ENCODE measurements at places on chromosomes 13 and 19.

GRCh38 chr13:84400706-84401105 lies 518.4 kb upstream of the SLITRK1 start:
- H3K36me3 ChIP-seq = no peaks in the 10 kb centered on the region
- no peak for DNase-seq
- no peak overlapping the region for H3K4me3 ChIP-seq

DNA sequence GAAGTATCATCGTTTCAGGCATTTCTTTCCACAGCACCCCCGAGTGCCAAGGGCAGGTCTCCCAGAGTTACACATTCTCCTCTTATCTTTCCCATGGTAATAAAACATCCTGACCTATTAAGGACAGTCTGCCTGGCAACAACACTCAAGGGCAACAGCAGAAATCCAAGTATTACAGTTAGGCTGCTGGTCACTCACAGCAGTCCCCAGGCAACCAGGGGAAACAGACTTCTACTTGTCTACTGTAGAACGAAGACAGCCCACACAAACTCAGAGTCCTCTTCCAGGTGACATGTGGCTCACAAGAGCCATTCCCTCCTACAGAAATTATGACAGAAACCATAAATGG lies 24.3 kb downstream of the RCBTB1 start:
- no peak for DNase-seq
- peaks cover 2% of the 10 kb centered on the region for H3K4me1 ChIP-seq
- H3K27me3 ChIP-seq = no peaks in the 10 kb centered on the region
- no peak overlapping the region for H3K4me3 ChIP-seq
- no peak overlapping the region for H3K27ac ChIP-seq
- peaks cover 33% of the 10 kb centered on the region for H3K36me3 ChIP-seq

DNA sequence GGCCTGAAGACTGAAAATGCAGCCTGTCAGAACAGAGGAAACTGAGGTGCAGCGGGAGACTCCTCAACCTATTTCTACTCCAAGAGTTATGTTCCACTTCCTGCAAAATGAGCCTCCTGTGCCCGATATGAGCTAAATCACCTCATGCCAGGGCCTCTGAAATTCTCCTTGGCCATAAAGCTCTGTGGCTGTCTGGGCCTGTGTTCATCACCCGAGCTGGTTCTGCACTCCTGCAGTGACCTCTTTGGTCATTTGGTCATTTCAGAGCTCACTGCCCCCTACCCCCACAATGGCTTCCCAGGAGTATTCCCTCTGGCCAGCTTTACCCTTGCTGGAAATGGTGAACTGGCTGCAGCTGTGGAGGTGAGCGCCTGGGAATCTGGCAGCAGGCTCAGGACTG lies 51.7 kb upstream of the SERPINE3 start:
- H3K27me3 ChIP-seq = no peaks in the 10 kb centered on the region
- H3K4me1 ChIP-seq = no peaks in the 10 kb centered on the region
- no peaks in the 10 kb centered on the region for H3K36me3 ChIP-seq
- H3K27ac ChIP-seq = no peak overlapping the region
- DNase-seq = no peak

DNA sequence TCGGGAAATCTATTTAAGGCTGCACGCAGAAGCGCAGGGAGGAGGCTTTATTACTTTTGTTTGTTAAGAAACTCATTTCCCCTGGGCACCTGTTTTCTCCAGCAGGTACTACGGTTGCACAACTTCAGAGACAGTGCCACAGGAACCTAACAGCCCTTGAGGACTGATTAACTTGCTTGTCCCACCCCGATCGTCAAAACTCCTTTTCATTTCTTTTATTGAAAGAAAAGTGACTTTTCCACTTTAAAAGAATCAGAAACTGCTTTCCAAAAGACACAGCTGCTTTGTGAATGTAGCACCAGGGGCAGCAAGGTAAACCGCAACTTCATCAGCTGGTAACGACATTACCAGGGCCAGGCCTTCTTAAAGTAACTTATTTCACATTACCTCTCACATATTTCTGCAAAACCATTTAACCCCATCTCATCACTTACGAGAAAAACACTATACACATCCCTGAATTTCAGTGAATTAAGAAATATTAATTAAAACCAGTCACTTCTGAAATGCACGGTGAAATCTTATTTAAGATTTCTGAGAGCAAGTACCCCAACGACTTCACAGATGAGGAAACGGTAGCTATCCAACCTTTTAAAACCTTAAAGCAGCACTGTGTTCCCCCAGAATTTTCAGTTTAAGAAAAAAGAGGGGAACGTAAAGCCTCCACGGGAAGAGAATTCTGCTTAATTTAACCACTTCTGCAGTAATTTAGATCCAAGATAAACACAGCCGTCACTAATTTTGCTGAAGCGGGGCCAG lies 1.4 kb downstream of the ANKRD10 start:
- H3K27ac ChIP-seq = peak overlapping the region; percentile 97
- DNase-seq = no peak
- H3K4me1 ChIP-seq = peaks cover 61% of the 10 kb centered on the region
- H3K36me3 ChIP-seq = peaks cover 11% of the 10 kb centered on the region

DNA sequence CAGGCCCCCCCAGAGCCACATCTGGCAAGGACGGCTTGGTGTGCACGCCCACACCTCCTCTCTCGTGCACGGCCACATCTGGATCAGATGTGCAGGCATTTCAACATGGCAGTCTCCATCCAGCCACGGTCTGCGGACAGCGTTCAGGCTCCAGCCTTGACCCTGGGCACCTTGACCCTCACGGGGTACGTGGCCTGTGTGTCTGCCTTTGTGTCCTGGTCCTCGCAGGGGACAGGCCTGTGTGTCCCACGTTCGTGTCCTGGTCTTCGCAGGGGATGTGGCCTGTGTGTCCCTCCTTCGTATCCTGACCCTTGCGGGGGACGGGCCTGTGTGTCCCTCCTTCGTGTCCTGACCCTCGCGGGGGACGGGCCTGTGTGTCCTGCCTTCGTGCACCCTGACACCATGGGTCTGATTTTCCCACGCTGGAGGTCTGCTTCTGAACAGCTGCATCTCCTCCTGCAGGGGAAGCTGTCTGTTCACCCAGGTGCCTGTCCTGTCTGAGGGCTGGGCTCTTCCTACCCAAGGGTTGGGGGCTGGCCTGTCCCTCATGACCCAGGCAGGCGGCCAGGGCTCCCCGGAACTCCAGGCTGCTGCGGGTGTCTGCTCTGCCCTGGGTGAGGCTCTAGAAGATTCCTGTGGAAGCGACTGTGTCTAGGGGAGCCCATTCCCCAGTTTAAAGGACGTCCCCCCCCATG lies 25.3 kb downstream of the RASA3 start:
- H3K36me3 ChIP-seq = no peaks in the 10 kb centered on the region
- peaks cover 19% of the 10 kb centered on the region for H3K4me1 ChIP-seq
- H3K27ac ChIP-seq = no peak overlapping the region
- no peak overlapping the region for H3K4me3 ChIP-seq
- DNase-seq = peak; percentile 59
- no peaks in the 10 kb centered on the region for H3K27me3 ChIP-seq

DNA sequence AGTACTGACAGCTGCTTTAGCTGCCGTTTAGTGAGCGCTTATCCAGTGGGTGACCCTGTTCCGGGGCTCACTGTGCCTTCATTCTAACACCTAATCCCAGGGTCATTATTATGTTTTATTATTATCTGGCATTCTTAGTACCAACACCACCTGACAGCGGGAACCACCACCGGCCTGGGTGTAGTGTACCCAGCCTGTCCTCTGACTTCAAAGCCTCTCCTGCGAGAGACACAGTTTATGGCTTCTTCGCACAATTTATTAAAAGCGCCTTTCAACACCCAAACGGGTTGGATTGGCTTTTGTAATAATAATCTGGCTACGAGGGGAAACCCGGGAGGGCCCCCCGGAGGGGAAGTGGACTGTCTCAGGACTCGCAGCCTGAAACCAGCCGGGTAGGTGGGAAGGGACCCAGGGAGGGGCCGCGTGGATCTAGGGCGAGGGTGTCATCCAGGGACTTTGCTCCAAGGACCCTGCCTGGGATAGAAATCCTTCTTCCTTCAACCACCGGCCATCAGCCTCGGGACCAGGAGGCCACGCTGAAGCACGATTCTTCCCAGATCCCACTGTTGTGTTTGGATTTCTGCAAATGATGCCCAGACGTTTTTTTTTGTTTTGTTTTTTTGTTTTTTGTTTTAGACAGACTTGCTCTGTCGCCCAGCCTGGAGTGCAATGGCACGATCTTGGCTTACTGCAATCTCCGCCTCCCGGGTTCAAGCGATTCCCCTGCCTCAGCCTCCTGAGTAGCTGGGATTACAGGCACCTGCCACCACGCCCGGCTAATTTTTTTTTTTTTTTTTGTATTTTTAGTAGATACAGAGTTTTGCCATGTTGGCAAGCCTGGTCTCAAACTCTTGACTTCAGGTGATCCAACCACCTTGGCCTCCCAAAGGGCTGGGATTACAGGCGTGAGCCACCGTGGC lies 1.6 kb upstream of the ZBTB7A start:
- H3K27ac ChIP-seq = peak overlapping the region; percentile 97
- peaks cover 27% of the 10 kb centered on the region for H3K4me1 ChIP-seq
- no peaks in the 10 kb centered on the region for H3K36me3 ChIP-seq
- no peak for DNase-seq

DNA sequence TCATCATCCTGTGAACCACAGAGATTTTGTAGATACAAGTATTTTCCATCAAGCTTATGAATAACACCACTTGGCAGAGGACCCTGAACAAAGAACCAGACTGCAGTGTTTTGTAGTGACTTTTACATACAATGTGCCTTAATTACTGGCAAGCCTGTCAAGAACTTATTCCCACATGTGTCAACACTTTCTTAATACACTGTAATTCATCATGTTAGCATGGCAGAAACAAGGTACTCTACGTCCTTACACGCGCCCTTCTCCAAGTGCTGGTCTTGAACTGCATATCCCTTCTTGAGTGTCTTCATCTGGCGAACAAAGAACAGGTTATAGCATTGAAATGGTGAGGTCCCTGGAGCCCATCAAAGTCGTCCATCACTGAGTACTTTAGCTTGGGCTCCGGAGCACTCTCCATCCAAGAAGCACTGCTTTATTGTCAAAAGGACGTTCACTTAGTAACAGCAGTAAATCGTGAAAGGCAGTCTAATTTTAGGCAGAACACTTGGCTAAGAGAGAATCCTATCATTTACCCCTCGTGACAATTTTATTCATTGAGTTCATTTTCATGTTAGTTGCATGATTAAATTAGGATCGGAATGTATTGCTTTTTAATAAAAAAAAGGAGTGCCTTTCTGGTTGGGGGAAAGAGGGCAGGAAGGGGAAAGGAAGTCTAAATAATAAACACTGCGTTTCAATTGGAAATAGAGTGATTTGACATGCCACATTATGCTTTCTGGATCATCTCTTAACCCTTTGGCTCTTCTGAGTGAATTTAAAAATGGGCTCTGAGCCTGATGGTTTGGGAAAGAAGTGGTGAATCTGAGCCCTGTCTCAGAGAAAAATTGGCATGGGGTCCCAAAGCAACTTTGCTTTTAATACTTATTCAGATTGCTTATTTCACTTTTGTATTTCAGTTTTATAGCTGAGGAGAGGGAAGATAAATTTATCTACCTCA lies 376.1 kb downstream of the DLEU7 start:
- no peak overlapping the region for H3K4me3 ChIP-seq
- H3K4me1 ChIP-seq = peaks cover 7% of the 10 kb centered on the region
- H3K27me3 ChIP-seq = no peaks in the 10 kb centered on the region
- H3K27ac ChIP-seq = no peak overlapping the region
- no peaks in the 10 kb centered on the region for H3K36me3 ChIP-seq
- DNase-seq = no peak

GRCh38 chr13:83221256-83221655 lies 661.0 kb downstream of the SLITRK1 start:
- DNase-seq = no peak
- H3K4me3 ChIP-seq = no peak overlapping the region
- H3K36me3 ChIP-seq = no peaks in the 10 kb centered on the region
- no peaks in the 10 kb centered on the region for H3K4me1 ChIP-seq
- no peak overlapping the region for H3K27ac ChIP-seq

GRCh38 chr19:2164020-2164998 lies 576 bp downstream of the DOT1L start:
- H3K27me3 ChIP-seq = no peaks in the 10 kb centered on the region
- H3K36me3 ChIP-seq = no peaks in the 10 kb centered on the region

DNA sequence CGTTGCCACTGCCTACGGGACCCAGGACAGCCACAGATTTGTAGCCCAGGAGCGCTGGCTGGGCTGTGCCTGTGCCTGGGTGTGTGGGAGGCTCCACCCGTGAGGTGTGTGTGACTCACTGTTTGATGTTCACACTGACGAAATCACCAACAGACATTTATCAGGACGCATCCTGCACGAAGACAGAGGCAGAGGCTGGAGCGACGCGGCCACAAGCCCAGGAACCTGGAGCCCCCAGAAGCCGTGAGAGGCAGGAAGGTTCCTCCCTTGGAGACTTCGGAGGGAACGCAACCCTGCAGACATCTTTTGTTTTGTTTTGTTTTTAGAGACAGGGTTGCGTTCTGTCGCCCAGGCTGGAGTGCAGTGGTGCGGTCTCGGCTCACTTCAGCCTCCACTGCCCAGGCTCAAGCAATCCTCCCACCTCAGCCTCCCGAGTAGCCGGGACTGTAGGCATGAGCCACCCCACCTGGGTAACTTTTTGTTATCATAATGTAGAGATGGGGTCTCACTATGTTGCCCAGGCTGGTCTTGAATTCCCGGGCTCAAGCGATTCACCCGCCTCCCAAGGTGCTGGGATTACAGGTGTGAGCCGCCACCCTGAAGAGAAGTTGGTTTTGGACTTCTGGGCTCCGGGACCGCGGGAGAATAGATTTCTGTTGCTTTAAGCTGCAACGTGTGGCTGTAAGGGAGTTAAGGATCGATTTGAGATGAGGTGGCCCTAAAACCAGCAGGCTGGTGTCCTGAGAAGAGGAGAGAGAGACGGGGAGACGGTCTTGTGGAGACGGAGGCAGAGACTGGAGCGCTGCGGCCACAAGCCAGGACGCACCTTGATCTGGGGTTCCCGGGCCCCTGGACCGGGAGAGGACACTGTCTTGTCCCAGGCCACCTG lies 24.9 kb upstream of the WDR18 start:
- H3K27me3 ChIP-seq = no peaks in the 10 kb centered on the region
- no peak overlapping the region for H3K27ac ChIP-seq
- H3K4me1 ChIP-seq = peaks cover 5% of the 10 kb centered on the region
- no peak overlapping the region for H3K4me3 ChIP-seq
- H3K36me3 ChIP-seq = no peaks in the 10 kb centered on the region

DNA sequence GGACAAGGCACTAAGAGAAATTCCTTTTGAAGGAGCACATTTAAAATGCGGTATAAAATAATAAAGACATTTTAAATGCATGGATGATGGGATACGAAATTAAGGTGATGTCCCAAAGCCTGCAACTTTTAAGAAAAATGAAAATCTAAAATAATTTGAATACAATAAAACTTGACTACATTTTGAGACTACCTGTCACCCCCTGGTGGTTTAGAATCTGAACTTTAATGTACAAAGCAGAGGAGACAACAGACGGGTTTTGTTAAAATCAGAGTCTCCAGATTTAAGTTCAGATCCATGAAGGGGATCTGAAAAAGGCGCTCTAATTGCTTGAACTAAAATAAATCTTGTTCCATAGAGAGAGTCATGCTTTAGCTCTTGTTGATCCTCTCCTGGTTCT lies 1129.3 kb upstream of the PCDH20 start:
- H3K4me3 ChIP-seq = no peak overlapping the region
- H3K4me1 ChIP-seq = no peaks in the 10 kb centered on the region
- H3K36me3 ChIP-seq = no peaks in the 10 kb centered on the region
- DNase-seq = no peak
- no peaks in the 10 kb centered on the region for H3K27me3 ChIP-seq
